Smooth muscle cell of trachea (primary cell): ENCODE measurements at places on chromosomes 12 and 14. TPM values are rescaled to one million over a fixed set of nuclear protein-coding genes. Genes with fewer than 3 reads are reported as not detected.

Gene OR4K5
- not detected in 2 replicates for total RNA-seq

Gene A2ML1
- total RNA-seq, result not detected in 2 replicates

Gene ATF7IP
- 20.5 and 32.0 TPM in 2 replicates for total RNA-seq

Gene CPNE6
- not detected in 2 replicates for total RNA-seq

Gene AICDA
- not detected in 2 replicates for total RNA-seq
